ENCODE measurements at places on chromosomes 2 and 18. TPM values are rescaled to one million over a fixed set of nuclear protein-coding genes. Genes with fewer than 3 reads are reported as not detected.
A peak's percentile ranks its signal among the peaks of the same experiment; 100 is the strongest.

- no peak overlapping the region for H3K4me3 ChIP-seq
- no peaks in the 10 kb centered on the region for H3K36me3 ChIP-seq
- peaks cover 49% of the 10 kb centered on the region for H3K27me3 ChIP-seq
- no peaks in the 10 kb centered on the region for H3K4me1 ChIP-seq
- H3K27ac ChIP-seq, result no peak overlapping the region
- no peak for DNase-seq
Observed at GRCh38 chr2:131010566-131010965, 82.7 kb downstream of the FAM168B start.

GRCh38 chr2:198036029-198036879, 231.9 kb downstream of the PLCL1 start:
- DNase-seq, result no peak
- H3K4me3 ChIP-seq, result no peak overlapping the region
- no peaks in the 10 kb centered on the region for H3K4me1 ChIP-seq
- H3K27ac ChIP-seq, result no peak overlapping the region
- H3K27me3 ChIP-seq, result peaks cover 34% of the 10 kb centered on the region

- H3K4me3 ChIP-seq, result no peak overlapping the region
- peaks cover 58% of the 10 kb centered on the region for H3K4me1 ChIP-seq
- DNase-seq, result no peak
- no peaks in the 10 kb centered on the region for H3K27me3 ChIP-seq
Observed at GRCh38 chr2:152508446-152508845, 173.5 kb downstream of the FMNL2 start.

GRCh38 chr2:88765154-88765888, 73.8 kb downstream of the RPIA start:
- peak overlapping the region; percentile 41 for H3K4me3 ChIP-seq
- peaks cover 3% of the 10 kb centered on the region for H3K4me1 ChIP-seq
- peaks cover 20% of the 10 kb centered on the region for H3K27me3 ChIP-seq
- DNase-seq, result no peak
- H3K36me3 ChIP-seq, result no peaks in the 10 kb centered on the region
- H3K27ac ChIP-seq, result no peak overlapping the region

DNA sequence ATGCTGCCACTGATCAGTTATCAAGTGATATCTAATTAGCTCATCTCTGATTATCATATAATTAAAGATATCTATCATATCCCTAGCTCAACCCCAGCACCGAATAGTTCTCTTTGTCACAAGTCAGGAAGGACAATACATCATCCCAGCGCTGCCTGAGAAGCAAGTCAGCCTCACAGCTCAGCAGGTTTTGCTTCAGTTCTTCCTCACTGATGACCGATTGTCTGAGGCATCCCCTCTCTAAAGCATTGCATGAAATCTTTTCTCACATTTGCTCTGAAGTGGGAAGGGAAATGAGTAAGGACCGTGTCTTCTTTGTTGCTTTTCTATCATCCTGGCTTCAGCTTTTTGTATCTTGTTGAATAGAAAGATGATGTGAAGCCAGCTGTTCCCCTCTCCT, 247.9 kb downstream of the CMPK2 start:
- H3K27me3 ChIP-seq, result no peaks in the 10 kb centered on the region
- H3K27ac ChIP-seq, result no peak overlapping the region
- H3K4me1 ChIP-seq, result no peaks in the 10 kb centered on the region
- DNase-seq, result no peak

DNA sequence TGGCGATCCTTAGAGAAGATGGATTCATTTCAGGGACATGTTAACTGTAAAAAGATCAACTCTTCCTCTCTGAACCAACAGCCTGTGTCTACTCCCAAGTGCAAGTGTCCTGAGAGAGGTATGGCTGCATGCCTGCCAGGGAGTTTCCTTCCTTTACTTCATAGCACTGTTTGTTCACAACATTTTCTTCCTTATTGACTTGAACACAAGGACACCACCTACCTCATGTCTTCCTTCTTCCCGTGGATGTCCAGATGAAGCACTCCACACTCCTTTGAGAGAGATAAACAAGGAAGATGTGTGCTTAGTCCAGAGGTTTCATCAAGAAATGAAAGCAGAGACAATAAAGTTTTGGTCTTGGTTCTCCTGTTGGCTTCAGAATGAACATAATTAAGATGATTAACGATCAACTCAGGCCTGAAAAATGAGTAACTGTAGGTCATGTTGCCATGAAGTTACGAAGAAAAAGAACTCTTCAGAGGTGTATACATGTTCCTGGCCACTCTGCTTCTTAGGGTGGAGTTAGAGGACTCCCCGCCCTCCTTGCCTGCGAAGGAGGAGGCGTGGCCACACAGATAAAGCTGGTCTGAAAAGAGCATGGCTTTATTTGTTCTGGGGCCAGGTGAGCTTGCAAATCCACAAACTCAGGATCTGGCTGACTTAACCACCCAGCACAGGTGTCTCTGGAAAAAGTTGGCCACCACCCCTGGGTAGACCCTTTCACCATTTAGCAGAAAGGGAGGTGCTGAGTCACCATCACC, 155.0 kb upstream of the KCTD1 start:
- no peak overlapping the region for H3K27ac ChIP-seq
- DNase-seq, result no peak
- no peaks in the 10 kb centered on the region for H3K36me3 ChIP-seq
- peaks cover 11% of the 10 kb centered on the region for H3K27me3 ChIP-seq

DNA sequence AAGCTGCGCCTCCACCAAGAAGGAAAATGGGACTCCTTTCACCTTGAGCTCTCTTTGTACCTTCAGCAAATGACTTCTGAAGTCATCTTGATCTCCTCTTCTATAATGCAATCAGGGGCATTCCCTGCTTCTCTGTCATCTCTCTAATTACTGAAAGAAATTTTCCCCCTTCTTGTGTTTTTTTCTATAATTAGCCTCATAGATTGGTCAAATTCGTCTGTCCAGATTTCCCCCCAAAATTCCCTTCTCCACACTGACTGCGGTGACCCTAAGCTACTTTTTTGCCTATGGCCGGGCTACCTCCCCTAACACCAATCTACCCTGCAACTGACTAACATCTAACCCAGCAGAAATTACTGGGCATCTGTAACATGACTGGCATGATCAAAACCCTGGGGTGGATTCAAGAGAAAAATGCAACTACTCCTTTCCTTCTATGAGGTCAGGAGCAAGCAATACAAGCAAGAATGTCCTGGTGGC, 168.6 kb downstream of the BCL2 start:
- DNase-seq, result no peak
- no peak overlapping the region for H3K4me3 ChIP-seq
- H3K27ac ChIP-seq, result no peak overlapping the region
- peaks cover 13% of the 10 kb centered on the region for H3K27me3 ChIP-seq

- no peak overlapping the region for H3K4me3 ChIP-seq
- DNase-seq, result no peak
- no peaks in the 10 kb centered on the region for H3K27me3 ChIP-seq
- no peak overlapping the region for H3K27ac ChIP-seq
Observed at GRCh38 chr2:68465081-68465916, 1.8 kb downstream of the FBXO48 start.

DNA sequence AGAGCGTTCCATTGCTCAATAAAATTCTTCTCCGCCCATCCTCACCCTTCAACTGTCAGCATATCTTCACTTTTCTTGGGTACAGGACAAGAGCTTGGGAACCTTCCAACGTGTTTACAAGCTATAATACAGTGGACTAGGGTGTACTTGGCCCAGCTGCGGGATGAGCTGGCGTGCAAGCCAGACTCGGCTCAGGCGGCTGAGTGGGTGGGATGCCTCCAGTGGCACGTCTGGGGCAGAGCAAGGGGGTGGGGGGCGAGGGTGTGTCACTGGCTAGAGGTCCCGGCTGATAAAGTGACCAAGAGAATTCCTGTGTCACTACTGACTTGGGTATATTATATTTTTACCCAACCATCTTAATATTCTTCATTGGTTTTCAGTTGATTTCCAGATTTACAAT, 179.7 kb downstream of the EVA1A start:
- H3K4me3 ChIP-seq, result no peak overlapping the region
- peaks cover 29% of the 10 kb centered on the region for H3K27me3 ChIP-seq
- H3K36me3 ChIP-seq, result no peaks in the 10 kb centered on the region
- H3K4me1 ChIP-seq, result no peaks in the 10 kb centered on the region
- DNase-seq, result no peak
- no peak overlapping the region for H3K27ac ChIP-seq

GRCh38 chr2:55361465-55362189, 58.0 kb downstream of the CCDC88A start:
- H3K4me3 ChIP-seq, result no peak overlapping the region
- H3K36me3 ChIP-seq, result no peaks in the 10 kb centered on the region

The MC4R gene
- not detected for total RNA-seq

The ARHGAP28 gene
- total RNA-seq, result 17.9 TPM

The DNAJC5G gene
- total RNA-seq, result not detected

The CXCR1 gene
- total RNA-seq, result not detected
